ENCODE measurements at places on chromosomes 4 and X.

DNA sequence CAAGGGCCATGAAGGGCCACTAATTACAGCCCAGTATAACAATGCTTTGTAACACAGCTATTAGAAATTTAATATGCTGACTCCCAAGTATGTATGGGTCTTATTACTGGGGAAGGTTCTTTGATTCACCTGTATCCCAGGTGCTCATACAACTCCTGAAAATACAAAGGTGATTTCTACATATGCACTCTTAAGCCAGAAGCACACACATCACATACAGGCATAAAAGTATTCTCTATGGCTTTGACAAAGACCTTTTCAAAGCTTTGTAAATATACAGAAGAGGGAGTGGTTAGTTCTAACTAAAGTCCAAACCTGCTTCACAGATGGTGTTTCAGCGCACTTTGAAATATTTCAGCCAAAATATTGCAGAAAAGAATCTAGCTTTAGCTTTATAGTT, 191.5 kb downstream of the SNCA start:
- DNase-seq, result no peak

DNA sequence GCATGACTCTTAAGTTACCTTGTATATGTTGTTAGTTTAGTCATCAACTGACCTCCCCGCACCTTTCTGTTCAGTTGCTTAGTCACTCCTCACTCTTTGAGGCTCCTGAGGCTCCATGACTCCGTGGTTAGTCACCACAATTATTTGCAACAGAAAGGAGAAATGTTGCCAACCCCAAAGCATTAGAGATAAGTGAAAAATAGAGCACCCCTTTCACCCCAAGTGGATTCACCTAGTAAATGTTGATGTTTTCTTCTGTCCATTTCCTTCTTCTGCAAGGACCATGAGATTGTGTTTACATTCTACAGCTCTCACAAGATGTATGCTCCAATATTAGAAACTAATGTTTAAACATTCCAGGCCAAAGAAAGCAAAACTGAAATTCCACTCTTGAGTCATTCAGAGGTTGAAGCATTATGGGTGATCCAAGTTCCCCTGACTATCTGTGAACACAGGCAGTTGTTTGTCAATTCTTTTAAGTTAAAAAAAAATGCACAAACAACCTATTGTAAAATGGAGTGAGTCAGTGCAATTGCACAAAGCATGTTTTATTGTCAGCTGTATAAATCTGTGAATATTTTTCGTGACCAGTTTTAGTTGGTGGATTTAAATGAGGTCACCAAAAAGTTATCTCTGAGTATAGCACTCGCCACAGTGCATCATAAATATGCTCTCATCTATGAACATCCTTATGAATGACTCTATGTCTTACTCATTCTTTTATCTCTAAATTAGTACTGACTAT, 552.4 kb upstream of the MAGEB2 start:
- DNase-seq, result no peak

GRCh38 chr4:139300431-139301112, 733 bp upstream of the NAA15 start:
- DNase-seq, result no peak

DNA sequence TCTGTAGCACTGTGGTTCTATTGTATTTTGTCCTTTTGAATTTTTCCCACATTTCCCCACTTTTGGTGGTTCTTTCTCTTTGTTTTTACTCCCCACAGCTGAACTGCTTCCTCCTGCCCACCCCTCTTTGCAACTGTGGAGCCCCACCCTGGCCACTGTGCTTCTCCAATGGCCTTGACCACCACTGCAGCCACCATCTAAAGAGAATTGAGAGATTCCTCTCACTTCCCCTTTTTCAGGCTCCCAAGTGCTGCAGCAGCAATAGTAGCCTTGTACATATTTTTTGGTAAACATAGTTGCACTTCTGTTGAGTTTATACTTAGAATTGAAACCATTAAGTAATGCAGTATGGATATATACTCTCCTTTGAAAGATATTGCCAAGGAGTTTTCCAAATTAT, 51.3 kb upstream of the FRMPD3 start:
- no peak for DNase-seq

DNA sequence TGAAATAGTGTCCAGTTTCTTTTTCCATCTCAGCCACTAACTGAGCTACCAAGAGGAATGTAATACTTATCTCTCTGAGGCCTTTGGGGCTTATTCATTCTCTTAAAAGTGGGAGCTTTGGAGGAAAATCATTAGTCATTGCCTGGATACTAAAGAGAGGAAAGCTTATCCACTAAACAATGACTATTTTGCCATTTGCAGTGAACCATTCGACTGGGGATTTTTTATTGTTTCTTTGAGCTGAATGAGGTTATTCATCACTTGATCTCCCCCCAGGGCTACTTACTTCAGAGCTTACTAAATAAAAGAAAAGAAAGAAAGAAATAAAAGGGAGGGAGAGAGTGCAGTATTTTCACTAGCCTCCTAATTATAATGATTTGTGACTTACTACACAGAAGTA, 1329.5 kb upstream of the TENM3 start:
- DNase-seq, result no peak
